B cell (primary cell): ENCODE measurements at places on chromosomes 4 and X. TPM values are rescaled to one million over a fixed set of nuclear protein-coding genes. Genes with fewer than 3 reads are reported as not detected.

DNA sequence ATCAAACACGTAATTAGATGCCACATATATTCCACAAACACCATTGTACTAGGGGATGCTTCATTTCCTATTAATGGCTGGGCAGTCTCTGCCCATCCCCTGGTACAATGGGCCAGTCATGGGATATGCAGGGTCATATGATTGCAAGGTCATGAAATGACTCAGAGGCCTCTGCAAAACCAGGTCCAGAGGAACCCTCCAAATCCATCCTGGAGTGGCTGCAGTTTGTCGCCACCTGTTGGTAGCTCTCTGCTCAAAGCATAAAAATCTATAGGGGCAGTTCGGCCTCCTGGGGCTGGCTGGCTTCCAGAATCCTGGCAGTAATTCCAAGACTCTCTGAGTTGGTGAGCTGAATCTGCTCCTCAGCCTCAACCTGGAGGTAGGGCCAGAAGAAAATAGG lies 22.9 kb upstream of the PUDP start:
- H3K4me3 ChIP-seq = no peak overlapping the region
- peak; percentile 21 for DNase-seq
- H3K36me3 ChIP-seq = no peaks in the 10 kb centered on the region
- H3K27ac ChIP-seq = no peak overlapping the region
- H3K27me3 ChIP-seq = no peaks in the 10 kb centered on the region
- no peaks in the 10 kb centered on the region for H3K4me1 ChIP-seq

DNA sequence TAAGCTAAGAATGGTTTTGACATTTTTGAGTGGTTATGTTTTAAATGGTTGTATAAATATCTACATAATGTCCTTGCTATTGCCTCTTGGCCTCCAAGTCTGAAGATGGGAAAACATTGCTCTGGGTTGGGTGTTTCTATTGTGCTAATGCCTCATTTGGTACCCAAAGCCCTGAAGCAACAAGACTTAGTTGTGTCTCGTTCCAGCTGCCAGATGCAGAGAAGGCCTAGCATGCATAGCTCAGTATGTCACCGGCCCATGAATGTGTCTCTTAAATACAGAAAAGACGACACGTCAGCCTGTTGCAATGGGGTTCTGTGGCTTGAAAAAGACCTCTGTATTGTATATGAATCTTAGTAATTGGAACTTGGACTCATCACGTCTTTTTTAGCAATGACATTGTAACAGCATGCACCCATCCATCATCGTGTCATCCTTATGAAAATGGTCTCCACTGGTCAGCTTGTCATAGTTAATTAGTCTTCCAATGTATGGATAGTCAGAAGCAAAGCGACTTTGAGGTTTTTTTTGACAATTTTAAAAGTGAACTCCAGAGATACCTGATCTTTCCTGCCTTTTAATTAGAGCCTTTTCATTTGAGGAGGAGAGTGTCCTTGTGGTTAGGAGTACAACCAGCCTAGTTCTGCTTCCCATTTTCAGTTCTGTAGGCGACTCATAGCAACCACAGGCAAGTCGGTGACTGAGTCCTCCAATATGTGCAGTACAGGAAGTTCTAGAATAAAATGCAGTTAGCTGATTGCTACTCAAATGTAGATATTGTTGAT lies 126.4 kb upstream of the GATB start:
- no peak overlapping the region for H3K27ac ChIP-seq
- H3K4me3 ChIP-seq = no peak overlapping the region
- peak; percentile 19 for DNase-seq
- H3K27me3 ChIP-seq = no peaks in the 10 kb centered on the region
- H3K4me1 ChIP-seq = peaks cover 18% of the 10 kb centered on the region

DNA sequence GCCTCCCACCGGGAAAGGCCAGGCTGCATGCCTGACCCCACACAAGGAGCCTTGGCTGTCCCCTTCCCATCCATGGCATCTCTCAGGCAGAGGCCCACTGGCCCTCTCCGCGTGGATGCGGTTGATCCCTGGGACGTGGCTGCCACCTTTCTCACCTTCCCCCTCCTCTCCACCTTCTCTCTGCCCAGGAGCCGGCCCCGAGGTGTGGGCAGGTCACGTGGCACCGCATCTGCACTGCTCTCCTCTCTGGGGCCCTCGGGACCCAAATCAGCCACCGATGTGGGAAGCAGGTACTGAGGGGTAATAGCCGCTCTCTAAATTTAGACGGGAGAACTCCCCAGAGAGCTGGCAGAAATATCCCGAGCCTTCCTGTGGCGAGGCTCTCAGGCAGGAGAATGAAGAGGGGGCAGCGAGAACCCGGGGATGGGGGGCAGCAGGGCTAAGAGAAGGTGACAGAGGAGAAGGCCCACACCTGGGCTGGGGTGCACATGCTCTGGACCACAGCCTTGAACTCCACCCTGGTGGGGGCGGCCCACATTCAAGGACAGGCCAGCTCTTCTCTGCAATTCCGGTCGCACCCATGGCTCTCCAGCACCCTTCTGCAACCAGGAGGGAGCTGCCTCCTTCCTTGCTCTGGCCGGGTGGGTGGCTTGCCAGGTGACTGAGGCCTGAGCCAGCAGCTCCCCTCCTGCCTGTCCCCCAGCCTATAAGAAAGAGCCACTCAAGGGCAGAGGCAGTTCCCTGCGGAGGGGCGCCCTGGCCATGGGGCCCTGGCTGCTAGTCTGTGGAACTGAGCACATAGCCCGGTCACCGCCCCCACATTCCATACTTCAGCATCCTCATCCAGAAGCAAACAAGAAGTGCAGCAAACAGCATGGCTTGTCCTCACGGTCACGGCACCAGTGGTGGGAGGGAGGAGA lies 9.6 kb upstream of the DUSP9 start:
- no peak overlapping the region for H3K27ac ChIP-seq
- H3K4me1 ChIP-seq = peaks cover 6% of the 10 kb centered on the region
- no peak overlapping the region for H3K4me3 ChIP-seq
- no peaks in the 10 kb centered on the region for H3K27me3 ChIP-seq

DNA sequence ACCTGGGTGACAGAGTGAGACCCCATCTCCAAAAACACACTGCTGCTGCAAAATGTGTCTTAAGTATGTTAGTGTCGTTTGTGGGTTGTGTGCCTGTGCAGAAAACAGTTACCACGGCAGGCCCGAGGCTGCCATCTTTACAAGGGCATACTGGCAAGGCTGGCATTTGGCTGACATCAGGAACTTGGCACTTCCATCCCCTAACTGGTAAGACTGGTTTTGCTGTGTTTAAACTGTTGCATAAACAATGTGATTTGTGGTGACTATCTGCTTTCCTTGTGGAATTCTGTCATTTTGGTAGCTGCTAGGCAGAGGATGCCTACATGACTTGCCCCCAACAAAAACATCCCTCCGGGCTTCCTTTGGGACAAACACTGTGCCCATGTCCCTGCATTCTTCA lies 12.3 kb downstream of the LRP2BP start:
- peaks cover 3% of the 10 kb centered on the region for H3K4me1 ChIP-seq
- H3K36me3 ChIP-seq = no peaks in the 10 kb centered on the region

DNA sequence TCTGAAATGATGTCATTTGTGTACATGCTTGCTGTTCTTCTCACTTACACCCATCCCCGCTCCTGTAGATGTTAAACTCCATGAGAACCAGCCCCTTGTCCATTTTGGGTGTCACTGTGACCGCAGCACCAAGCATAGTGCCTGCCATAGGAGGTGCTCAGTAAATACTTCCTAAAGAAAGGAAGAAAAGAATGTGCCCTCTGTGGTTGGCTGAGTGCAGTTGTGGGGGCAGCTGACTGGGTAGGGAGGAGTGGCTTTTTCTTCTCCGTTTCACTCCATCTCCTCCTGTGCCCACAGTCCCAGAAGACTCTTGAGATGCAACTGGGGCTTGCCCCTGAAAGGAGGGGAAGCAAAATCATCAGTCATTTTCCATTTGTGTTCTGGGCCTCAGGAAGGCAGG lies 25.5 kb downstream of the PHEX start:
- no peaks in the 10 kb centered on the region for H3K27me3 ChIP-seq
- H3K27ac ChIP-seq = peak overlapping the region; percentile 54
- DNase-seq = peak; percentile 50
- H3K36me3 ChIP-seq = no peaks in the 10 kb centered on the region
- H3K4me3 ChIP-seq = no peak overlapping the region
- peaks cover 66% of the 10 kb centered on the region for H3K4me1 ChIP-seq

GRCh38 chr4:14783011-14783877 lies 219.0 kb upstream of the CPEB2 start:
- H3K27me3 ChIP-seq = no peaks in the 10 kb centered on the region
- no peaks in the 10 kb centered on the region for H3K4me1 ChIP-seq
- no peak overlapping the region for H3K27ac ChIP-seq
- no peak overlapping the region for H3K4me3 ChIP-seq

- H3K36me3 ChIP-seq = no peaks in the 10 kb centered on the region
- no peaks in the 10 kb centered on the region for H3K4me1 ChIP-seq
- no peak overlapping the region for H3K4me3 ChIP-seq
- no peak overlapping the region for H3K27ac ChIP-seq
- H3K27me3 ChIP-seq = no peaks in the 10 kb centered on the region
Observed at GRCh38 chr4:142434519-142435224, 411.4 kb downstream of the INPP4B start.

DNA sequence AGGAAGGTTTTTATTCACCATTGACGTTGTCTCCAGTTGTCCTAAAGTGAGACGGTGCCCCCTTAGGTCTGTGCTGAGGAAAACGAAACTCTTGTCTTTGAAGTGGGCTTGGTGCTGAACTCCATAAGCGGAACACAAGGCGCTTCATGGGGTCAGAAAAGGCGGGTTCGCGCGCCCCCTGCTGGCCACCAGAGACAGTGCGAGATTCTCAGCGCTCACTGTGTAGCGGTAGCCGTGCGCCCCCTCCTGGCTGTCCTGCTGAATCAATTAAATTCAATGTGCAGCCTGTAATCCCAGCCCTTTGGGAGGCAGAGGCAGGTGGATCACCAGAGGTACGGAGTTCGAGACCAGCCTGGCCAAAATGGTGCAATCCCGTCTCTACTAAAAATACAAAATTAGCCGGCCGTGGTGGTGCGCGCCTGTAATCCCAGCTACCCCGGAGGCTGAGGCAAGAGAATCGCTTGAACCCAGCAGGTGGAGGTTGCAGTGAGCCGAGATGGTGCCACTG lies 64.1 kb downstream of the RLIM start:
- H3K4me3 ChIP-seq = no peak overlapping the region
- H3K36me3 ChIP-seq = no peaks in the 10 kb centered on the region
- DNase-seq = peak; percentile 85
- H3K4me1 ChIP-seq = peaks cover 4% of the 10 kb centered on the region
- no peaks in the 10 kb centered on the region for H3K27me3 ChIP-seq

DNA sequence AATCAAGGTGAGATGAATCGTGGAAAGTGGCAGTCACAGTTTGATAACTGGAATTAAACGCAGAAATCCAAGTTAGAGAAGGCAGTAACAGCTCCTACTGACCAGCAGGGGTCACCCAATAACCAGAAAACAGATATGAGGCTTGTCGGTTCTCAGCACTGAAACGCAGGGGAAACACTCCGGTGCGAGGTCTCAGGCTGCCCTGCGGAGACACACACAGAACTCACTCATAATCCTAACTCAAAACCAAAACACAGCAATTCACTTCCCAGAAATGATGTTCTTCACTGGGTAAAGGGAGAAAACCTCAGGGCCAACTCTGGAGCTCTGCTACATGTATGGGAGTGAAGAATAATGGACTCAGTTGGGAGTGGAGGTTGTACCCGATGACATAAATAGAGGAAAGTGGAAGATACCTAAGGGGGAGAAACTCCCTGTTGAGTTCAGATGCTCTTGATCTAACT lies 384.4 kb downstream of the RAPGEF2 start:
- no peak overlapping the region for H3K4me3 ChIP-seq
- H3K36me3 ChIP-seq = no peaks in the 10 kb centered on the region
- peak; percentile 35 for DNase-seq
- no peaks in the 10 kb centered on the region for H3K27me3 ChIP-seq
- no peak overlapping the region for H3K27ac ChIP-seq

YY2 gene
- polyA plus RNA-seq = 0.25 and 0.67 TPM in 2 replicates

FMR1NB gene
- not detected in 2 replicates for polyA plus RNA-seq
